A375 (cell line): ENCODE measurements at places on chromosomes 5 and 9. TPM values are rescaled to one million over a fixed set of nuclear protein-coding genes. Genes with fewer than 3 reads are reported as not detected.

Gene DIMT1
- total RNA-seq, result 68.1 and 76.5 TPM in 2 replicates

Gene CCL21
- not detected in 2 replicates for total RNA-seq

Gene RASEF
- 1.3 and 1.7 TPM in 2 replicates for total RNA-seq

Gene SPATA9
- 0.13 TPM in 1 of 2 replicates, not detected in the other for total RNA-seq

Gene TAF1L
- 0.04 TPM in 1 of 2 replicates, not detected in the other for total RNA-seq

Gene RNF14
- total RNA-seq, result 33.3 and 42.5 TPM in 2 replicates

Gene PTPRD
- total RNA-seq, result 8.1 and 9.4 TPM in 2 replicates
